ENCODE measurements at places on chromosomes 12 and 14.

DNA sequence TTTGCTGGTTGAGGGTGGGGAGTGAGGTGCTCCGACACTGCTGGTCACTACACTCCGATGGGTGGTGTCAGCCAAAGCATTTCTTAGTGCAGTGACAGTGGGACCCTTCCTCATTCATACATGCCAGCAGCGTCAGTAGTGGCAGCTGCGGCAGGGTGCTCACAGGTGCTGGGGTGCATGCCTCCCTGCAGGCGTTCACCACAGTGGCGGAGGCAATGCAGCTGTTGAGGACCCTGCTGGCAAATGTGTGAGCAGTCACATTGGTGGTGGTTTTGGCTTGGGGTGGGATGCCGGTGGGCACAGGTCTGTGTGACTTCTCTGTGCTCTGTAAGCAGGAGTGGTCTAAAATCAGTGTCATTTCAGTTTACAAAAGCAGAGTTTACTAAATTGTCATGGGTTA is 464.6 kb downstream of the FUT8 start:
- DNase-seq, result no peak

GRCh38 chr12:104657726-104658484 is 201.2 kb downstream of the CHST11 start:
- no peak for DNase-seq

DNA sequence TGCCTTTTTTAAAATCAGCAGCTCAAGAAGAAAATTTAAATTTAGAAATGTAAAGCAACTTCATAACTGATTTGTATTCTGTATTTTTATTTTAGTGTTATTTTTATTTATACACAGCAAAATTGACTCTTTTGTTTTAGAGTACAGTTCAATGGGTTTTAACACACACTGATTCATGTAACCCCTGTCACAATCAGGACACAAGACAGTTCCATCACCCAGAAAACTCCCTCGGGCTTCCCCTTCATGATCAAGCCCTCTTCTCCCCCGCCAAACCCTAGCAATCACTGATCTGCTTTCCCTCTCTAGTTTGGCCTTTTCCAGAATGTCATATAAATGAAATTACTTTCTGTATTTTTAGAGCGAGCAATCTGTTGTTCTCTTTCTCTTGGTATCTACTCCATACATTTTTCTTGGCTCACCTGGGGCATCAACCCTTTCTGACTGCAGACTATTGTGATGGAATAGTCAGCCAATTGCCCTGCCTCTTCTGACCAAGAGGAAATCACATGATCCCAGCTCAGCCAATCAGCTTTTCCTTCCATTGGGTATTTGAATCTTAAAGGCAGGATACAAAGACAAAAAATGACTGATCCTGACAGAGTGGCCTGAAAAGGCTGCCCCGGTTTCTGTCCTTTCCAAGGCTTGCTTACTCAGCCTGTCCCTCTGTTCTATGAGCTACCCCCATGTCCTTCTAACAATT is 5.3 kb downstream of the SLC5A8 start:
- DNase-seq, result no peak

DNA sequence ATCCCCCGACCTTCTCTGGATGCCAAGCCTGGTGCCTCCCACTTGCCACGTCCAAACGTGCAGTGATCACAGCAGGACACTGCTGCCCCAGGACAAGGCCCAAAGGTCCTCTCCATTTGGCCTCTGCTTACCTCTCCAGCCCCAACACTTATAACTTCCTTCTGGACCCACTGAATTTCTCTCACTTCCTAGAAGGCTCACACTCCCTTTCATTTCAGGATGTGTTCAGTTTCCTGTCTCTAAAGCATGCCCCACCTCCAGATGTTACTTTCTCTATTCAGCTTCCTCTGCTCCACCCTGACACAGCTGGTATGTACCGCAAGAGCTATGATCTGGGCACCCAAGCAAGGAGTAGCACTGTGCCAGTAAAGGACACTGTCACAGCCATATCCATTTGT is 33.0 kb downstream of the CDKL1 start:
- DNase-seq, result no peak

GRCh38 chr14:99604766-99605298 is 825 bp upstream of the CCDC85C start:
- peak; percentile 39 for DNase-seq

GRCh38 chr14:103630364-103631108 is 1.5 kb downstream of the KLC1 start:
- DNase-seq, result no peak

- DNase-seq, result no peak
Observed at GRCh38 chr14:58560208-58560607, 77.6 kb upstream of the DACT1 start.

GRCh38 chr12:107309020-107309419 is 215.7 kb upstream of the CRY1 start:
- DNase-seq, result no peak

DNA sequence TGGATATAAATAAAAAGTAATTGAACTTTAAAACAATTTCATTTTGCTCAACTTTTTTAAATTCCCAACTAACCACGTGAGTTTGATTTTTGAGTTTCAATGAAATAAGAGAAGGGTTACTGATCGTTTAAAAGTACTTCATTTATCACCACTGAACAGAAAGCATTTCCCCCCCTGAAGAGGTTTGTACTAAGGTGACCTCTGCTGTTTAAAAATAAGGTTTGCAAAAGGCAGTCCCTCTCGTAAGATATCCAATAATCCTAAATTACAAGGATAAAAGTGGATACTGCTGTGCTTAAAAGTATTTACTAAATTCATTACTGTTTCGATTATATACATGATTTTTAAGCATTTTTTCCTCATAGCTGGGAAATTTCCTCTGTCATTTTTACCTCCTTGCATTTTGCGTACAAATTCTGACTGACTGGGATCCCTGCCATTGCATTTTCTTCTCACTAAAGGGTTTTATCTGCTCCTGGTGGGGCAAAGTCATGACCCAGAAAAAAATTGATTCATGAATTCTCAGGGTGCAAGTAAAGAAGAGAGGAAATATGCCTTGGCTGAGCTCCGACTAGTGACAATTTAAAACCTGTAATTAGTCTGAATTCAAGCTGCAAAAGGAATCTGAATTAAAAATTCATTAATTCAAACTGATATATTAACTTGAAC is 463.8 kb downstream of the PRKD1 start:
- no peak for DNase-seq

DNA sequence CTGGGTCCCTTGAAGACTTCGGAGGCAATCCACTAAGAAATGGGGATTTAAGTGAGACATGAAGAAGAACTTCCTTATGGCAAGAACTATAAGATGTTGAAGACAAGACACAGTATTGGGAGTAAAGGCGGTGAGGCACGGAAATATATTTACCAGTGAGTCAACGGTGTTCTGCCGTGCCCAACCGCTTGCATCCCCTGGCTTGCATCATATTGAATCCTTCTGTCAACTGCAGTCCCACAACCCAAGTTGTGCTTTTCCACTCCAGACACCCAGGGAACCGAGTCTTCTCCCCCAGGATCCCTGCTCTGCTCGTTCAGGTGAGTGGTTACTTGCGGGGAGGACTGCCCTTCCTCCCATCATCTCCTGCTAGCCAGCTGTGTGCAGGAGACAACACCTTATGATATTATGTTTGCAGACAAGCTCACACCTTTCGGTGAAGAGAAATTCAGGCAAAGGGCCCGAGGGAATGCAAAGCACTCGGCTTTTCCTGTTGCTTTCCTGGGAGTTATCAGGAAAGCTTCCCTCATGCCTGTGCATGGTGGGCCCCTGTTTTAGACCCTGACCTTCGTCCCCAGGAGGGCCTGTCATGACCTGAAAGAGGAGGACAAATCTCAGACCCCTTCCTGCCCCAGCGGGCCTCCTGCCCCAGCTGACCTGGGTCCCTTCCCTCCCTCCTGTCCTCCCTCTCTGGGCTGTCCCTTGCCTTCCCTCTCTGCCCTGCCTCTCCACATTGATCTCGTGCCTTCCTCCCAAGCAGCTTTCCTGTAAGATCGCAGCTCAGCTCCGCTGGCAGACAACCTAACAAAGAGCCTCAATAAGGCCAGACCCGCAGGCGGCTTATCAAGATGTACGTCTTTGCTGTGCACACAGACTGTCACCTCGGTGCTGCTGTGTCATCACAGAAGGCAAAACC is 4.3 kb upstream of the LRTM2 start:
- DNase-seq, result no peak

DNA sequence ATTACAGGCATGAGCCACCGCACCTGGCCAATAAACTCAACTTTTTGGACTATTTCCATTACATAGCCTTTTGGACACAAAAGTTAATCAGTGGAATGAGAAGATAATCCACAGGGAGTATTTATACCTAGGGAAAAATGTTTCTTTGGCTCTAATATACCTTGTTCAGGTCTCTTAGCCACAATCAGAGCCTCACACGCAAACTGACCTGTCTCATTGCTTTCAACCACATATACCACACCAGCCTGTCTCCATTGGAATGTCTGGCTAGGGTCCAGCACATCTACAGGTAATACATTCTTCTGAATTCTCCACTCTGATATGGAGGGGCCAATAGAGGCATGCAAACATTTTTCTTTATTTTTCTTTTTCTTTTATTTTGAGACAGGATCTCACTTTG is 3.8 kb upstream of the RBMS2 start:
- DNase-seq, result peak; percentile 72

- no peak for DNase-seq
Observed at GRCh38 chr12:116454950-116455447, 104.2 kb upstream of the MAP1LC3B2 start.

DNA sequence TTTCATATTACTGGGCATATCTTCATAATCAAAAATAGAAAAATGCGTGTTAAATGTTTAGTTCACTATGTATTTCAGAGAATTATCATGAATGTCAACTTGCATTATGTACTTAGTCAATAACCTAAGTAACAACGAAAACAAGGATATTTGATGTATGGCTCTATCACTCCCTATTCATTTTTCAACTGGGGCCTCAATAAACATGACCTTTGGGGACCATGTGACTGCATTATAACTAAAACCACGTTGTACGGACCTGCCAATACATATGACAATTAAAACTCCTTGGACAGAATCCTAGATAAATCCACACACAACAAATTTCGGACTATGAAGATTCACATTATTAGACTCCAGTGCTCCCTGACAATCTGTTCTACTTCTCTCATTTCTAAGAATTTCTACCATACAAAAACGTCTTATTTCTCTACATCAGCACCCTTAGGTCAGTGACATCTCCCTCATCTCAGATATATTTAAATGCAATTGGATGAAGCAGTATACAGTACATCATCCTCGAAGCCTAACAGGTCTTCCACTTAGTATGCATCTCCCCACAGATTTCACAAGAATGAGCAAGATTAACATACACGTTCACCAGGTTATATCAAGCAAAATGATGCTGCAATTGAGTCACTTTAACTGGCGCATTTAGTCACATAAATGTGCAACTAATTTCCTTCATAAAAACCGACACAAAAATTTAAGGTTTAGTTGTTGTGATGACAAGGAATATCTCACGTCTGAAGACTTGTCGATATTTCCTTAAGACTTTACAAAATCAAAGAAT is 1.5 kb downstream of the UBE2N start:
- DNase-seq, result no peak

- DNase-seq, result peak; percentile 19
Observed at GRCh38 chr12:57049890-57050289, at the start of gene MYO1A. Gene MYO1A, minus strand, starts transcription at chr12:57050129. Its CDS starts 1,806 bp downstream, at chr12:57048323.

GRCh38 chr12:132422381-132423043 is 67.4 kb upstream of the FBRSL1 start:
- DNase-seq, result no peak

- no peak for DNase-seq
Observed at GRCh38 chr12:22321638-22322037, 12.9 kb downstream of the ST8SIA1 start.

GRCh38 chr12:100473050-100473715 is 483 bp upstream of the NR1H4 start:
- no peak for DNase-seq

Data from Calu3 (cell line).